ENCODE measurements at places on chromosomes 6 and 20.

- no peak for DNase-seq
Observed at GRCh38 chr6:100381111-100381510, 83.6 kb downstream of the SIM1 start.

- no peak for DNase-seq
Observed at GRCh38 chr6:7975764-7976146, 65.2 kb upstream of the TXNDC5 start.

DNA sequence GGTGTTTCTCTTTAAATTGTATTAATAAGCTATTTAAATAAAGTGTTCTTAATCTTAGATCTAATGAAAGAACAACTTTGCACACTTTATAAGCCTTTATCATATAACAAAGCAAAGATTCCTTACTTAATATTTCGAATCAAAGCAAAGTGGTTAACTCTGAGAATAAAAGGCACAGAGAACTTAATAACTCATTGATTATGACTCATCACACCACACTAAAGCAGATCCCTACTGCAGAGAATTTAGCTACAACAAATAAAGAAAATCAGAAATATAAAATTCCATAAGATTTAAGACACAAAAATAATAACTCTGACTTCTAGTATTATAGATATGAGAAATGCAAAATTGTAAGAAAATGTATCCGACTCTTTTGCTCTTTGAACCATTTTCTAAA lies 135.6 kb upstream of the RUNX2 start:
- DNase-seq = no peak

- DNase-seq = no peak
Observed at GRCh38 chr20:50834599-50835005, 39.7 kb downstream of the BCAS4 start.

DNA sequence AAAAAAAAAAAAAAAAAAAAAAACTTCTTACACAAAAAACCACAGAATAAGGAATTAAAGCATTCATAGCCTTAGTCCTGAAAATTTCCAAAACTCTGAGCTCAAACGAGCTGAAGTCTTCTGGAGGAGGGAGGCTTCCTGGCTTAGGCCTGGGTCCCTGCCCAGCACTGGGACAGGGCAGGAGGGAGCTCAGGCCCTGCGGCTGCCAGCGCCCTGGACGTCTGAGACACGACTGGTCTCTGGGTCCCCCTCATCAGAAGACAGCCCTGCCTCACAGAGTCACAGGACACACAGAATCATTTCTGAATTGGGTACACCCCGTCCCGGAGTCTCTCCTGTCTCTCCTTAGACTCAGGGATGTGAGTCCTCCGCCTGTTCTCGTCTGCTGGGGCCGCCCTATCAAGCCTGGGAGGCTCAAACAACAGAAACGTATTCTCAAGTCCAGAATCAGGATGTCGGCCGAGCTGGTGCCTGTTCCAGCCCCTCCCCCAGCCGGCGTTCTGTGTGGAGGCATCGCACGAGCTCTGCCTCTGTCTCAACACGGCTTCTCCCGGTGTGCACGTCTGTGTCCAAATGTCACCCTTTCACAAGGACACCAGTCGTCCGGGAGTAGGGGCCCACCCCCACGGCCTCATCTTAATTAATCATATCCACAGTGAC lies 39.4 kb downstream of the ZBTB46 start:
- DNase-seq = no peak

GRCh38 chr6:35486005-35486925 lies 10.6 kb downstream of the TEAD3 start:
- peak; percentile 89 for DNase-seq

DNA sequence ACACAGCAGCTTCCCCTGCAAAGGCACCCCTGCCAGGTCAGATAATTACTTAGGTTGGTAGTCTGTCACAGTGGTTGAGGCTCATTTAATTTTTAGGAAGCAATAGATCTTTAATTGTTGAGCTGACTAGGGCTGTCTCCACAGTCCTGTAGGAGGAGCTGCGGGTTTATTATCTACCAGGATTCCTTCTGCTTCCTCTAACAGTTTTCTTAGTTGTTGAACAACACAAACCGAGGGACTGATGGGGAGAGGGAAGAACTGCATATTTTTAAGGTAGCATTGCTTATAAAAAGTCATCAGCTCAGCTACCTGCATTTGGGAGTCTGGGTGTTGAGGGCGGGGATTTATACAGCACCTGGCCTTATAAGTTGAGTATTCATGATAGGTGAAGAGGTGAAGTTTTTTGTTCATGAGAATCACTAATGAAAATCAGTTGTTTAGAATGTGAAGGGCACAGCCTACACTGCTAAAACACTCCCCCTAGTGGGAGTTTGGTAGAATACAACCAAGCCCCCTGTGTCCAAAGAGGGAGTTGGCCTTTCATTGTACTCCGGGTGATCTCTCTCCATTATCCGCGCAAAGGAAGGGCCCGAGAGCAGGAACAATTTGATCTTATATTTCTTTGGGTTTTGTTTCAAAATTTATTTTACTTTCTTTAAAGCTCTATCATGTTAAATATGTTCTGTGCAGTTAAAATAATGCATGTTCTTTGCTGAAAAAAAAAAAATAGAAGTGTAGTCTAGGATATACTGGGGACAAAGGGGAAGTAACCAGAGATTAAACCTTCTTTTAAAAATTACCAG lies 69.6 kb downstream of the SSR1 start:
- DNase-seq = peak; percentile 57

GRCh38 chr6:63289269-63289872 lies 30.4 kb downstream of the LGSN start:
- DNase-seq = no peak

DNA sequence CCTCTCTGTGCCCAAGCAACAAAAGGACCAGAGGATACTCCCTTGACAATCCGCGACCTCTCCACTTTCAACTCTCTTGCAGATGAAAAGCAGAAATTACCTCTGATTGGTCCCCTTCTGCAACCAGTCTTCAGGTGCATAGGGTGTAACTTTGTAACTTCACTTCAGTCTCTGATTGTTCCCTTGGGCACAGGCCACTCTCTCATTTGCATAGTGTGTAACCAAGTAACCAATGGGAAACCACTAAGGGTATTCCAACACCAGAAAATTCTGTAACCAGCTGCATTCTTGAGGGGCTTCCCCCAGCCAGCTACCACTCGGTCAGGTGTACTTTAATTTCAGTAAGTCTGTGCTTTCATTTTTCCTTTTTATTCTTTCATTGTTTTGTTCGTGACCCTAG lies 4.4 kb upstream of the RAET1L start:
- DNase-seq = no peak

DNA sequence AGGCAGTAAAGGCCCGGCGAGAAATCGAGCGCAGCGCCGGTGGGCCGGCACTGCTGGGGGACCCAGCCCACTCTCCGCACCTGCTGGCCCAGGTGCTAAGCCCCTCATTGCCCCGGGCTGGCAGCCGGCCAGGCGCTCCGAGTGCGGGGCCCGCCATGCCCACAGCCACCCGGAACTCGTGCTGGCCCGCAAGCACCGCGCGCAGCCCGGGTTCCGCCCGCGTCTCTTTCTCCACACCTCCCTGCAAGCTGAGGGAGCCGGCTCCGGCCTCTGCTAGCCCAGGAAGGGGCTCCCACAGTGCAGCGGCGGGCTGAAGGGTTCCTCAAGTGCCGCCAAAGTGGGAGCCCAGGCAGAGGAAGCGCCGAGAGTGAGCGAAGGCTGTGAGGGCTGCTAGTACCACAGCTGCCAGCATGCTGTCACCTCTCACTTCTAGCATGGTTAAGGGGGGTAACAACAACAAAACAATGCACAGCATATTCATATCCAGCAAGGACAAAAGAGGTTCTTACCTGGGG lies 11.3 kb upstream of the GMPR start:
- no peak for DNase-seq

GRCh38 chr6:142893088-142893487 lies 51.9 kb downstream of the HIVEP2 start:
- DNase-seq = no peak

GRCh38 chr20:57478176-57478575 lies 46.8 kb downstream of the CTCFL start:
- DNase-seq = no peak

DNA sequence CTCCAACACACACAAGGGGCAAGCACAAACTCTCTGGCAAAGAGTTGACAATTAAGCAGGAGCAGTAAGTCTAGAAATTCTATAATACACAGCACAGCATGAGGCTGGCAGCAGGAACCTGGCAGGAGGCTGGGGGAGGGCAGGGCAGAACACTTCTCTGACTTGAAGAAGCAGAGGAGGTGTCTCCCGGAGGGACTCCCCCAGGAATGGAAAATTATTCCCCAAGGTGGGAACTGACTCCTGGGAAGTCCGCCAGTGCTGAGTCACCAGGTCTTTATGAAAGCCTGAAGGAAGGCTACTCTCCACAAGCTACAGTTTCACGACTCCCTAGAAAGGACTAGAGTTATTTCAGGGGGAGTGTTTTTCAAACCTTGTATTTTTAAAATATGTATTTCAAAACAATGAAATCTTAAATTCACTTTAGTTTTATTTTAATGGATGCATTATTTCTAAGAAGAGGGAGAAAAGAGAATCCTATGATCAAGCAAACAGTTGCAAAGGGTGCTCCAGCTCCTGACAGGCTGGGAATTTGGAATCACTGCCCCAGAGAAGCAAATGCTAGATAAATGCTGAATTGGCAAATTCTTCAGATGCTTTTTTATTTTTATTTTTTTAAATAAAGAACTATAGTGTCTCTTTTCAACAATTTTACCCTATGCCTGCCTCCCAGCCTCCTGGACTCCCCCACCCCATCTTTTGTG lies 192.8 kb downstream of the LY86 start:
- no peak for DNase-seq

GRCh38 chr6:129632172-129632613 lies 77.8 kb downstream of the ARHGAP18 start:
- DNase-seq = no peak

Data from NCI-H526 treated with DMSO at 0.1 percent for 48 hours (cell line).